Esophagus squamous epithelium (tissue), 5 donors: ENCODE measurements at places on chromosomes 12 and 14.

DNA sequence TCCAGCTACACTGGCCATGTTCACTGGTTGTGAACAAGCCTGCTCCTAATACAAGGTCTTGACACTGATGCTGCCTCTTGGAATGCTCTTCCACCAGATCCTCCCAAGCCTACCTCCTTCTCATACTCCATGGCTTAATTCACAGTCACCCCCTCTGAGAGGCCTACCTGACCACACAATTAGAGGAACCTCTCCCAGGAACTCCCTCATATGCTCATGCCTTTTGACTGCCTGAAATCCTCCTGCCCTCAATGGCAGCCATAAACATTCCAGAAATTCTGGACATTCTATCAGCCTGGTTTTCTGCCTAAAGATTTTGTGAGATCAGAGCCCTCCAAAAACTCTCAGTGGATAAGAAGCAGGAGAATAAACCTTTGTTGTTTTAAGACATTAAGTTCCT lies 340.2 kb downstream of the C12orf75 start:
- no peak for DNase-seq

GRCh38 chr14:61891810-61892209 lies 129.6 kb downstream of the SNAPC1 start:
- DNase-seq: no peak

GRCh38 chr12:128137140-128137539 lies 129.8 kb upstream of the TMEM132C start:
- DNase-seq: no peak

GRCh38 chr12:132393991-132394949 lies 64.9 kb upstream of the GALNT9 start:
- no peak for DNase-seq

GRCh38 chr14:102778338-102779083 lies 1.3 kb downstream of the TRAF3 start:
- no peak for DNase-seq

DNA sequence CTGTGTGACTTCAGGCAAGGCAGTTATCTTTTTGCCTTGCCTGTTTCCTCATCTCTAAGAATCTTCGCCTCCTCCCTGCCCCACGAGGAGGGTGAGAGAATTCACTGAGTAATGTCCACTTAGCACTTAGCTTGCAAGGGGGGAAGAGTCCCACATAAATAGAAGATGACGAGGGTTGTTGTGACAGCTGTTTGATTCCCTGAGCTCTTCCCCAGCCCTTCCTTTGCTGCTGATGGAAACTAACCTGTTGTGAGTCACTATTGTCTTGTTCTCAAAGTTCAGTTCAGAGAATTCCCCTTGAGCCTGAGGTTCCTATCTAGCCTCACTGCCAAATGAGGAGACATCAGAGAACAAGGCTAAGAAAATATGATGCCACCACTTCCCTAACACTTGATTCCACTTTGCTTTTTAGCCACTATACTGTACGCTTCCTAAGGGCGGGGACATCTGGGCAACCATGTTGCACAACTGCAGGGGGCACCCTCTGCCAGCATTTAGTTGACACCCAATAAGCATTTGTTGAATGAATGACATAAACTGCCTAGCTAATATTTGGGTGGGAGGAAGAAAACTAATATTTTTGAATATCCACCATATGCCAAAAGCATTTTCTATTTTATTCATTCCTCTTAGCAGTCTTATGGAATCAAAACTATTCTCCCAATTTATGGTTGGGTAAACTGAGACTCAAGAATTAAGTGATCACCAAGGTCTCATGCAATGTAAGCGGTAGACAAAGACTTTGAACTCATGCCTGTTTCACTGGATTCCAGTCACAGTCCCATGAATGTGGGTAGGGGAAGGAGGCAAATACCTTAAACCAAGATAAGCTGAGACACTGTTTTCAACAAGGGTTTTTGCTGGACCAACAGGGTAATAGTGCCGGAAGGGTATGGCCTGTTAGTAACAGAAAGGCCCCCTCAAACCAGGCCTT lies 77.6 kb downstream of the ZFP36L1 start:
- DNase-seq: no peak

GRCh38 chr12:122958198-122958888 lies 7.9 kb downstream of the ABCB9 start:
- DNase-seq: no peak

GRCh38 chr12:111412007-111412829 lies 6.5 kb downstream of the SH2B3 start:
- no peak for DNase-seq

- DNase-seq: no peak
Measured at GRCh38 chr12:32448586-32448985, 49.2 kb downstream of the FGD4 start.

DNA sequence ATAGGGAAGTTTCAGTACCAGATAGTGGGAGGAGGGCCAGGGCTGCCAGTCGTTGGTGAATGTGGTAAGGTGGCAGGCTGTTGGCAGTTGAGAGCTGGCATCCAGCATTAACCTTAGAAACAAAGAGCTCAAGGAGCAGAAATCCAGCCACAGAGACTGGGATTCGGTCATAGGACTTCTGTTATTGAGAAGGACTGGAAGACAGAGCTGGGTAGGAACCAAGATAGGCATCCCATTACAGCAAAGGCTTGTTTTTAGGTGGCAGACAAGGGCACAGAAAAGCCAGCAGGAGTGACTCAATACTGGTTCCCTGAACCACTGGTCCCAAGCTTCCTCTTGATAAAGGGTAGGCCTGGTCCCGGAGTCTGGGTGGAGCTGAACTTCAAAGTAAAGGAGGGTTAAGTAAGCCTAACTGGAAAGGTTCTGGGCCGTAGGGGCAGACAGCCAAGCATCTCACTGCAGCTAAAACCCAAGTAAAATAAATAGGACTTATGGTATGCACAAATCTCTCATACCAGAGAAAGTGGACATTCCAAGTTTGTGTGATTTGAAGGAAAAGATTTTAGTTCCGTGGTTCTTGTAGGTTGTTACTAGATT lies 147.9 kb downstream of the ETV6 start:
- no peak for DNase-seq

GRCh38 chr12:33438851-33439586 lies 600 bp downstream of the SYT10 start:
- no peak for DNase-seq

DNA sequence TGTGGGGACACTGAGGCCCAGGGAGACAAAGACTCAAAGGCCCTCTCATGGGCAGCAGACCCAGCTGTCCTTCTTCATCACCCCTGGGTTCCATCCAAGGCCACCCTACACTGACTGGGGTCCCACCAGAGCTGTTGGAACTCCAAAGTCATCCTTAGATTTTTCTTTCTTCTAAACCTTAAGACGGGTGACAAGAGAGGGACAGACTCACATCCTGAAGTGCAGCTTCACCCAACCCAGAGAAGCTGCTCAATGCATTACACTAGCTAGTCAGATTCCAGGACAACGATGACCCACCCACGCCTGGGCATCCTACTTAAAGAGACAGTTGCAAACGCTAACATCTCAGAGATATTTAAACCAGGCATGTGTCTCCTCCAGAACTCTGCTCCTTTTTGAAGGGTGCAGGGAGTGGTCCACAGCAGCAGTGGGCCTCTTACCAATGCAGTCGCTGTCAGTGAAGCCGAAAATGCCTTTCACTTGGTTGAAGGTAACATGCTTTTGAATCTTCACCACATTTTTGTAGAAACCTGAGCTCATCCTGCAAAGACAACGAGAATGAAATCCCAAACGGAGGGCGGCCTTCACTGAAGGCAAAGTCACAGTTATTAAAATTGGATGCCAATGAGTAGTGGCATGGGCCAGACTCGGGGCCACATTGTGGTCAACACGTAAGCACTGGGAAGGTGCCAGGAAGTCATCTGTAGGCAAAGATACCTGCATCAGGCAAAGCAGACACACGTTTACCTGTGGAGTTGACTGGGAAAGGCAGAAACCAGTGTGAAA lies 23.4 kb downstream of the SLC25A47 start:
- no peak for DNase-seq

DNA sequence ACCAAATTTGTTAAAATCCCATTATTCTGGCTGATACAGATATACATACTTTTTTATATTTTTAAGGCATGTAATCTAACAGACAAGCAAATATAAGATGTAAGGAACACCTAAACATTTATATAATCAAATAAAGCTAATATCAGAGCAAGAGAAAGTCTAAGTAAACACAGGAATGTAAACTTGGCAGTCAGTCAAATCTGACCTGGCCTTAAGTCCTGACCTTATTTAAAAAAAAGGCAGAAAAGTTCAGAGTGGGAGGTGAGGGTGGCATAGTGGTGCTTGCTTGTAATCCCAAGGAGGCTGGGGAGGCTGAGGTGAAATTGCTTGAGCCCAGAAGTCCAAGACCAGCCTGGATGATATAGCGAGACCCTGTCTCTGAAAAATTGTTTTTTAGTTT lies 152.6 kb downstream of the DERA start:
- DNase-seq: no peak

DNA sequence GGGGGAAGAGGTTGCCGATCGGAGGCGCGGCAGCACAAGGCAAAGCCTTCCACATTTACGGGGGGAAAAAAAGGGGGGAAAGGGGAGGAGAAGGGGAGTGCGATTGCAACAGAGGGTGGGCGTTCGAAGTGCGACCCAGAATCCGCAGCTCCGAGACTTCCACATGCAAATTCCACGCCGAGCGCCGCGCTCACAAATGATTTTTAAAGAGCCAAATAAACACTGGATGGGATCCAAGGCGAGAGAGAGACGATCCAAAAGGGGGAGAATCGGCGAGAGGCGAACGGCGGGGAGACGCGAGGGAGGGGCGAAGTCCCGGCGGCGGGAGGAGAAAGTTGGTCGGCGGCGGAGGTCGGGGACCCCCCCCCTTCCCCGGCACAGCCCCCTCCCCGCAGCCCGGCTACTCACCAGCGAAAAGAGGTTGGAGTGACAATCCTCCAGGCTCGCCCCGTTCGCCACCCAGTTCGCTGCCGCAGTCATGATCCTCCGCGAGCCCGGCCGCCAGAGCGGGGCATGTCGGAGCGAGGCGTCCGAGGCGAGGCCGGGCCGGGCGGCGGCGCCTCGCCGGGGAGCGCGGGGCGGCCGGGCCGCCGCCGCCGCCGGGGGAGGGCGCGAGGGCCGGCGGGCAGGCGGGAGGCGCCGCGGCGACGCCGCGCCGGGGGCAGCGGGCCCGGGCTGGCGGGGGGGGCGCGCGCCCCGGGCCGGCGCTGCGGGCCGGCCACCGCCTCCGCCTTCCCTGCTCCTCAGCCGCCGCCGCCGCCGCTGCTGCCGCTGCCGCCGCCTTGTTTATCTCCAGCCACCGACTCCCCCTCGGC lies 634 bp downstream of the MED13L start:
- DNase-seq: peak; percentile 12

DNA sequence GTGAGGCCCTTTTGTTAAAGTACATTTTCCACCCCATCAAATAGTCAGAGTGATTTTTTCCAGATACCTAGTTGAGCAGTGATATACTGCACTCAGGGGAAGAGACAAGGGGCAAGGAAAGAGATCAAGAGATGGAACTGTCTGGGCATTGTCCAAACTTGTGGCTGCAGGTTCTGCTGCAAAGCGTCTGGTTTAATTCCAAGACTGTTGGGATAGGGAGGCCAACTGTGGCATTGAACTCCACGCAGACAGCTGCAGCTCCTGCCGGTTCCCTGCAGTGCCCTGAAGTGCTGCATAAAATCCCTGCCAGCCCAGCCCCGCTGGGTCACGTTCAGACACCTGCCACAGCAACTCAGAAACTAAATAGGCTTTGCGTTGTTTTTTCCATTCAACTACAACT lies 30.5 kb downstream of the RPH3A start:
- no peak for DNase-seq

DNA sequence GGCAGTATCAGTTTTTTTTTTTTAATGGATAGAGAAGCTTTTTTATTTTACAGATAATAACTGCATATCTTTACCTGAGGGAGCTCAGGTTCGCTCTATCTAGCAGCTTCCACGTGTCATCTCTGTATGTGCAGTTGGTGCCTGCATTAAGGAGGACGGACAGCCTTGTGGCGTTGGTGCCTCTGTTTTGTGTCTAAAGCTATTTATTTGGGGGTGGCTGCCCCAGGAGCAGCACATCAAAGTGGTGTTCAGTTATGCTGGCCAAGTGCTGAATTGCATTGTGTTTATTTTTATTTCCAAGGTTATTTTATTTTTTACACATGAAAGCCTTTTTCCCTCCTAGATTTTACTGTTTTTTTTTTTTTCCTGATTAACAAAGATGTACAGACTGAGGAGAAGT lies 59.7 kb downstream of the RASSF3 start:
- no peak for DNase-seq

DNA sequence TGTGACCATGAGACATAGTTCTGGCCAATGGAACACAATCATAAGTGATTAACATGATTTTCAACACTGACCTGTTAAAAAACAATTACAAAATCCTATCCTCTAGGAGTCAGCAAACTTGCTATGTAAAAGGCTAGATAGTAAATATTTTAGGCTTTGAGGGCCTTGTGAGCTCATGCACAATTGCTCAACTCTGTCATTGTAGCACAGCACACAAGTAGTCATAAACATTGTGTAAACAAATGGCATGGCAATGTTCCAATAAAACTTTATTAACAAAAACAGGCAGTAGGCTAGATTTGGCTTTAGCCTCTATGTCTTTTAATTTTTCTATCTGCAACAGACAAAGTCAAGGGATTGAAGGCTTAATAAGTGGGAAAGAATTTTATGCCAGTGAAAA lies 350.7 kb downstream of the C12orf50 start:
- no peak for DNase-seq

DNA sequence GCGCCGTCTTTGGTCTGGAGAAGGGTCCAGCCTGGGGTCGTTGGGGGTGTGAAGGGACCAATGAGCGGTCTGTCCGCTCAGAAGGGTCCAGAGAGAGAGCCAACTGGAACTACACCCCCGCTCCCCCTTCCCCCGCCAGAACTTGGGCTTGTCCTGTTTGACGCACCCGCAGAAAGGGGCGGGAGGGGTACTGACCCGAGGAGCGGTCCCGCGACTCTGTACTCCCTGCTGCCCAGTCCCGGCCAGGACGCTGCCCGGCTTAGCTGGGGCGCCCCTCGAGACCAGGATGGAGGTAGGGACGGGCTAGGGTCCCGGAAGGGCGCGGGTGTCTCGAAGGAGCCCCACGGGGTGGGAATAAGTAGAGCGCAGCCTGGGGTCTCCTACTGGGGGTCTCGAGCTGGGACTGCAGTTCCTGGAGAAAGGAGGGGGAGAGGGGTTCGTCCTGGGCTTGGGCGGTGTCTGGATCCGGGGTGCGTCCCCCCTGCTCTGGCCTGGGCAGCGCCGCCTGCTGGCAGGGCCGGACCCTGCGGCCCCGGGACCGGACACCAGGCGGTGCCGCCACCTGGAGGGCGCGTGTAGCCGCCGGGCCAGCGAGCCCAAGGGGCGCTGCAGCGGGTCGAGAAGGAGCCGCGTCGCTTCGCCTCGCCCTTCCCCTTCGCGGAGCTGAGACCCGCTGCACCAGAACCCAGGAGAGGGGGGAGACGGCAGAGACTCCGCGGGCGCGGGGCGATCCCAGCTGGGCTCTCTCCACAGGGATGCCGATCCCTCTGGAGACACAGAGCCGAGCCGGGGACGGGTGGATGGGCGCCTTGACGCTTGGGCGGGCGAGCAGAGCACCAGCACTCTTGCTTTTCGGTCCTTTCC lies 3.8 kb upstream of the CACNB3 start:
- no peak for DNase-seq

DNA sequence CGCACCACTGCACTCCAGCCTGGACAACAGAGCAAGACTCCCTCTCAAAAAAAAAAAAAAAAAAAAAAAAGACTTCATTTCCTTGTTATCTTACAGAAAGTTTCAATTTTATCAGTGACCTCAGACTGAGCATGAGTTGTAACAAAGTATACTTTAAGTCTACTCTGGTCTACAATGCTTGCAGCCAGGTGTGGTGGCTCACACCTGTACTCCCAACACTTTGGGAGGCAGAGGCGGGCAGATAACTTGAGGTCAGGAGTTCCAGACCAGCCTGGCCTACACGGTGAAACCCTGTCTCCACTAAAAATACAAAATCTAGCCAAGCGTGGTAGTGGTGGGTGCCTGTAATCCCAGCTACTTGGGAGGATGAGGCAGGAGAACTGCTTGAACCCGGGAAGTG lies 18.0 kb downstream of the HNRNPC start:
- DNase-seq: no peak
